ENCODE measurements at places on chromosomes 2 and 18.

DNA sequence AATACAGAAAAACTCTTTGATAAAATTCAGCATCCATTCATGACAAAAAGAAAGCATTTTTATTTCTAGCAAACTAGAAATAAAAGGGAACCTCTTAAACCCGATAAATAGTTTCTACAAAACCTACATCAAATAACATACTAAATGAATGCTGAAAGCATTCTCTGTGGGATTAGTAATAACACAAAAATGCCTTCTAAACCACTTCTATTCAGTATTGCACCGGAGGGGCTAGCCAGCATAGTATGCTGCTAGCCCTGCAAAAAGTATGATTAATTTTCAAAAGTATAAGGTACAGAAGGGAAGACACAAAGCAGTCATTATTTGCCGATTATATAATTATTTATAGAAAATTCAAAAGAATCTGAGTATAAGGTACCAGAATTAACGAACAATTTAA is 145.2 kb downstream of the DTNB start:
- no peak for DNase-seq

- DNase-seq = no peak
Measured at GRCh38 chr18:3040173-3040572, 27.2 kb upstream of the LPIN2 start.

GRCh38 chr2:21727101-21727500 is 603.3 kb downstream of the TDRD15 start:
- no peak for DNase-seq

DNA sequence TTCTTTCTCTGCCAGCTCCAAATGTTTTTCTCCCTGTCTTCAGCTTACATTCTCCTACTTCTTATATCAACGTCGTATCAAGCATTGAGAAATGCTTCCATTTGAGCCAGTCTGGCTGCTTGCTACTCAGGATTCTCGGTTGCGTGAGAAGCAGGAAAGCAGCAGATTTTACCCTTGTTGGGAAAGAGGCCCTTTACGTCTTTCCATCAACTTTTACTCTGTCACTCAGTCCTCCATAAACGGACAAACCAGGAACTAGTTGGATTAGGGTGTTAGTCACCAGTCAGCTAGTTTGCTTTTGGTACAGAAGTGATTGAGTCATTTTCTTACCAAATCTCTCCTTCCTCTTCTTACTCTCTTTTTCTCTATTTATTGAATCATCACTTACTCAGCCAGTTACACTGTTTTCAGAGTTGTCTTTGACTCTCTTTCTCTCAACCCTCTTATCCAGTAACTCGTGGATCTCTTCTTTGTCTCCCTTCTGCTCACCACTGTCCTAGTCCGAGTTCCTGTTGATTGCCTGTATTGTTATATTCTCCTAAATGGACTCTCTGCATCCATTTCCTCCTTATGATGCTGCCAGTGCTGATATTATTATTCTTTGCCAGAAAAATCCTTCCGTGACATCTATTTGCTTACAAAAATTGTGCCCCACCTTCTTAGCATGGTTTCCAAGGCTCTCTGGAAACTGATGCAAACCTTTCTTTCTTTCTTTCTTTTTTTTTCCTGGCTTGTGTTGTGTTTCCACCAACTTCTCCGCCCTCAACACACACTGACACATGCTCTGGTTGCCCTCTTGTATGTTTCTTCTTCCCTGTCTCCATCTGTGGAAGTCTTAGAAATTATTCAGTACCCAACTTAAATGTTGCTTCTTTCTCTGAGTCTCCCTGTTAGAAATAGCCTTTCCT is 61.5 kb downstream of the VRK2 start:
- DNase-seq = no peak

GRCh38 chr2:191030521-191031154 is 16.7 kb upstream of the STAT1 start:
- DNase-seq = no peak

- no peak for DNase-seq
Measured at GRCh38 chr2:214217136-214217535, 193.7 kb upstream of the VWC2L start.

GRCh38 chr2:111216811-111217652 is 96.3 kb downstream of the BCL2L11 start:
- DNase-seq = no peak

- DNase-seq = no peak
Measured at GRCh38 chr2:185245806-185246205, 492.8 kb upstream of the FSIP2 start.

DNA sequence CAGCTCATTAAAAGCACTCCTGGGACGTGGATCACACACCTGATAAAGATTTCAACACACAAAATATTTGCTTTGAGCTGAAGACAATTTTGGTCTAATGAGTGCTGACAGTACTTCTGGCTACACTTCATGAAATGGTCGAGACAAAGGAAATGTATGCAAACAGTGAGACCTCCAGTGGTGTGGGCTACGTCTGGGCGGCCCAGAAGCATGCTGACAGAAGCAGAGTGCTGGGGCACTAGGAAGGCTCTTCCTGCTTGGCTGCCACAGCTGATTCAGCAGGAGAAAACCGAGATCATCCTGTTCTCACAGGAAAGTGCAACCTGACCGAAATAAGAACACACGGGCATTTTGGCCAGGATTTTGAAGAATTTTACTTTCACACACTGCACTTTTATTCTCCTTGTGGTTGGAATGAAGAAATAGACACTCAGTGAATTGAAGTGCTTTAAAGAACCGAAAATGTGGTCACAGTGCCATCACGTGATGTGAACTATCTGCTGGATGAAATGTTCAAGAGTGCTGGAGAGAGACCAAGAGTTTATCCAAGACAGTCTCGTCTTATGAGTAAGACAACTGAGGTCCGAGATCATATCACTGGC is 149.5 kb downstream of the CCBE1 start:
- no peak for DNase-seq

DNA sequence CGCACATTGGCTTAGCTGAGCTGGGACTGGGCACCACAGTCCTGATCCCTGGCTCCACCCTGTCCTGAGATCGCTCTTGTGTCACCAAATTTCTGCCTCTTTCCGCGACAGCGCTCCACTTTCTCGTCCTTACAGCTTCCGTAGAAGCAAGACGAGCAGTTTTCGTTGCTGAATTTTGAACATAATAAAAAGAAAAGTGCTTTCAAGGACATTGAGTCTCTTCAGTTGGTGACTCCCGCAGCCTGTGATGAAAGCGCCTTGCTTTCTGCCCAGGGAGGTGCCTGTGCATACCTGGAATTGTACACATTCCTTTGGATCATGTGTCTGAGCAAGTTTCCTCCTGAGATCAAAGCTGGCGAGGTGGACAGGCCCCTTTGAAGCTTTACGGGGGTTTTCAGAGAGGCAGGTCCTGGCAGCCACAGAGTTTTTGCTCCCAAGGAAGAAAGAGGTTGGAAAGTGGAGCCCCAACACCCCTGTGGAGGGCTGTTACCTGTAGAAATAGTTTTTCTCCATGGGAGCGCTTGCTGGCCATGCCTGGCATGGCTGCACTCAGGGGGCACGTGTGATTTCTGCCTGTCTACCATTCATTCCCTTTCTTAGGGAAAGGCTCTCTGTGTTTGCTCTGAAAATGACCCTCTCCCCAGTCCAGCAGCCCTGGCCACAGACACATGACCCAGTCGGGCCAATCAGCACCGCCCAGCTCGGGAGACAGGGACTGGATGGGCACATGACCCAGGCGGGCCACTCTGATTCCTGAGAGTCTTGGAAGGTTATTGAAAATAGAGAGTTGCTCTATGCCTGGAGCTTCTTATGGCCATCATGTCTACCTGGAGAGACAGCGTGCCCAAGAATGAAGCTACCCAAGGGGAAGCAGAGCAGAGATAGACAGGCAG is 115.6 kb upstream of the OTOS start:
- no peak for DNase-seq

DNA sequence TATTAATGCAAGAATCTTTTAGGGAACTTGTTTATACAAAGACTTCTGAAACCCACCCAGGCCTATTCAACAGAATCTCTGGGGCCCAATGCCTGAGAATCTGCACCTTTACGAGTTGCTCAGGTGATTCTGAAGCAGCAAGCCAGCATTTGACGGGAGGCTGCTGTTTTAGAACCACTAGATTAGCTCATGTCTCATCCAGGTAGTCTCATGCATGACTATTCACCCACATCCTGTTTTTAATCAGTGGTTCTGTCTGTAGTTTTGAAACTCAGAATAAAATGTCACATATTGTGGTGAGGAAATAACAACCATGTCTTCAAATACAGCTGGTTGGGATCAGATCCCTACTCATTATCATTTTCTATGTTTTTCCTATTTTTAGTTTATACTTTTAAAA is 39.5 kb downstream of the CYTIP start:
- DNase-seq = no peak

DNA sequence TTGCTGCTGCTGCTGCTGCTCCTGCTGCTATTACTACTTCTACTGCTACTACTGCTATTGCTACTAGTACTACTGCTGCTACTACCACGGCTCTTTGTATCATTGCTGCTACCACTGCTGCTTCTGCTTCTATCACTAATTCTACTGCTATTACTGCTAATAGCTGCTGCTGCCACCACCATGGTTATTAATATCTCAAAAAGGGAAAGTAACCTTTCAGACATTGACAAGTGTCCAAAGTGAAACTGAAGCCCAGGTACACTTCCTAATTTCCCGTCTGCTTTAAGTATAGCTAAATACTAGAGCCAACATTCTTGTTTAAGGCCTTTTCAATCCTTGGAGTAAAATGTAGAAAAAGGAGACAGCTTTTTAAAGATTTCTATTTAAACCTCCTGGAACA is 45.4 kb upstream of the EHBP1 start:
- no peak for DNase-seq

DNA sequence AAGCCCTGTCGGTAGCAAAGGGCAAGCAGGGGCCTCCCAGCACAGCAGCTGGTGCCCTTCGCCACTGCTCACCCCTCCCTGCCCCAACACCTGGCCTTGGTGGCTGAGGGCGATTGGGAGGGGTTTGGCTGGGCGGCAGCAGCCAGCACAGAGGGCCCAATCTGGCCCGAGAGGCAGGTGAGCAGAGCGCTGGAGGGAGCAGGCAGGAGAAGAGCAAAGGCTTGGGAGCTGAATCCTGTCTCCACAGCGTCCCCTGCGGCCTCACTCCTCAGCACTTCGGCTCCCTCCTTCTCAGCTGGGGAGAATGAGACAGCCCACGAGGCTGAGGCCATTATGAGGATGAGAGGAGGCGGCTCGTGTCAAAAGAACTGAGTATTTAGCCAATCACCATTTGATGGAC is 74.9 kb upstream of the TAF1B start:
- no peak for DNase-seq

DNA sequence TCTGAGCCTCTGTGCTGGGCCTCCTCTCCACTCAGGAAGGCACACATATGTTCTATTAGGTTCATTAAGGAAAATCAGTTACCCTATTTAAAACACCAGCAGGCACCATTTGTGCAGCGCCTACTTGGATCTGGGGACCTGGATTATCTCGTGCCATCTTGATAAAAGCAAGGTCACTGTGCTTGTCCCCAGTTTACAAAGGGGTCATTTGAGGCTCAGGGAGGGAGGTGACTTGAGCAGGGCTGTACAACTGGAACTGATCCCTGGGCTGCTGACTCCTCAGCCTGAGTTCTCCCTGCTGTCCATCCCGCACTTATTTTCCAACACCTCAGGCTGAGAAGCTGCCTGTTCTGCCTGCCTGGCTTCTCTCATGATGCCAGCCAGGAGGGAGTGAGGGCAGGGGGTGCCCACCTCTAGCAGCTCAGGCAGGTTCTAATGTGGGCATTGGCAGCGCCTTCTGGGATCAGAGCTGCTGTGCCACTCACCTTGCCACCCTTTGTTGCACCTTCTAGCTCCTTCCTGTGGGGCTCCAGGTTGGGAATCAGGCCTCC is 120.3 kb downstream of the GLI2 start:
- no peak for DNase-seq

DNA sequence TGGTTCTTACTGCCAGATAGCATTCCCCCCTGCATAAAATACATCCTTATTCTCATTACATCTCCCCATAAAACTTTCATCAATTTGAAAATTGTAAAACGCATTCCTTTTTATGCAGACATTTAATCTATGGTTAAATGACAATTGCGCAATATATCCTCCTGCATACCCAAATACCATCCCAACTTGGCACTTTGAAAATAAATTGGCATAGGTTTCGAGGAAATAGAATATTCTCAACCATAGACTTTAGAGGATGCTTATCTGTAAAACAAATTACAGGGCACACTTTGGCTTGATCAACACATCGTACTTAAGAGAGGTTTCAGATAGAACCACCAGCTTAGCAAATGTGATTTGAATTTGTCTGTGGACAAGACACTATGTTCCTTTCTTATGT is 31.0 kb upstream of the CAVIN2 start:
- DNase-seq = no peak

DNA sequence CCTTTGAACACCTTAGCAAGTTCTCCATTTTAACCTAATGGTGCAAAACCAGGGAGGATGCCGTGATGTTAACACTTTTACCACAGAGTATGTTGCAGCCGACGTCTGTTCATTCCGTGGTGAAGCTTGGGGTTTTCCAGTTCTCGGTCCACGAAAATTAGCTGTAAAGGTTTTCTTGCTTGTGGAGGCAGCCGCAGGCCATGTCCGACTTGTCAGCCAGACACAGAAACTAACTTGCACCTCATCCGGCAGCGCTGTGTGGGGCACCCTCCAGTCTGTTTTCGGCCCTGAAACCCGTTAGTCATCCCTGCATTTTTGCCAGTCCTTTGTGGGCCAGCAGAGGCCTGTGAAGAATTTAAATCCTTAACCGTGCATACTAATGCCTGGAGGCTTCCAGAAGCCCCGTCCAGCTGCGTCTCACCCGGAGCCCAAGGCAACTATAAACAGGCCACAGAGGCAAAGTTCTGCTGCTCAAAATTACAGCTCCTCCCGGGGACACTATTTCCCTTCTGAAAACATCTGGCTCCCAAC is 70.6 kb downstream of the SH3YL1 start:
- no peak for DNase-seq

DNA sequence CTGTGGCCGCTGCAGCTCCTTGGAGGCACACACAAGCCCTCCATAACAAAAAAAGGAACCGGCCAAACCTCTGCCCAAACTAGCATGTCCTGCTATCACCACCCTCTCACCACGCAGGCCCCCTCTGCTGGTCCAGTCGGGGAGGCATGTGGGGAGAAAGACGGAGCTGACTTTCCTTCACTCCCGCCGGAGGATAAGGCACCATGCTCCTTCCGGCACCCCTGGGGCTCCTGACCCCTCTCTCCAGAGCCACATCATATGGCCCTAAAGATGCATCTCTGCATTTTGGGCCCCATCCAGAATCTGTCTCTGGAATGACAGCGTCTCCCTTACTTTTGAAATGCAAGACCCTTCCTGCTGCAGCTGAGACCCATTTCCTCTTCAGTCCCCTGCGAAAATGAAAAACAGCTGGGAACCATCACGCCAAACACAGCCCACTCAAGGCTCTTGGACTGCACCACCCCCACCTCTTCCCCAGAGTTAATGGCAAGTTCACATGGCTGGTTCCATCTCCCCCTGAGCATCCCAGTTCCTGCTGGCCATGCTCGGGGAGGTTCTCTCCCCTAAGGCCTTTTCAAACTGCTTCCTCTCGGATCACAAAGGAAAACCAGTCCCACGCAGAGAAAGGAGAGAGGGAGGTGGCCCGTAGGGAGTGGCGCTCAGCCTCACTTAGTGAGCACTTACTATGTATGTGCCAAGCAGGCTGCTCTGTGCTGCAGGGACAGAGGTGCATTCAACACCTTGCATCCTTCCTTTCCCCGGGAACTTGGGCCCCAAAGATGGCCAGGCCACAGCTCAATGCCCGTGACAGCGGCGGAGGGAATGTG is 35.2 kb upstream of the MLPH start:
- DNase-seq = no peak

- DNase-seq = no peak
Measured at GRCh38 chr2:114698520-114698919, 256.1 kb downstream of the DPP10 start.

GRCh38 chr2:96207774-96208142 is 869 bp downstream of the STARD7 start:
- no peak for DNase-seq

GRCh38 chr2:99725820-99726219 is 236.0 kb upstream of the REV1 start:
- DNase-seq = no peak

All from left forelimb (tissue), 1 donor.